ENCODE measurements at places on chromosomes 7 and 10.

- DNase-seq, result no peak
These were observed 129.5 kb downstream of the PTPRN2 start for GRCh38 chr7:158458096-158458495.

GRCh38 chr10:68202960-68203353 is 29.0 kb downstream of the ATOH7 start:
- DNase-seq, result no peak

DNA sequence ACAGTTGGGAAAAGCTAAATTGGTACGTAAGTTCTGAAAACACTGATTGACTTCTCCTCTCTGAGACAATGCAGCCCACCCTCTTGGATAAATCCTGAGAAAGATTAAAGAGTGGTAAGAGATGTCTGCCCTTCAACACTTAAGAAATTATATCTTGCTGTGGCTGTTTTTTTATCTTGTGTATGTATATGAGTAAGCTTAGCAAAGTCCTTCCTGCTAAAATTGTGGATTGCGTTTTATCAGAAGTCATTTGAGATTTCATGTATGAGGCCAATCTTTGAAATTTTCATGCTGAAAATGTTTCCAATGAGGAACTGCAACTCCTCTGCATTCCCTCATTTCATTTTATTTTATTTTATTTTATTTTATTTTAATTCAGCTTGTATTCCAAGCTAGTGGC is 106.2 kb upstream of the INHBA start:
- no peak for DNase-seq

GRCh38 chr10:119120413-119120867 is 16.5 kb downstream of the DENND10 start:
- DNase-seq, result no peak

DNA sequence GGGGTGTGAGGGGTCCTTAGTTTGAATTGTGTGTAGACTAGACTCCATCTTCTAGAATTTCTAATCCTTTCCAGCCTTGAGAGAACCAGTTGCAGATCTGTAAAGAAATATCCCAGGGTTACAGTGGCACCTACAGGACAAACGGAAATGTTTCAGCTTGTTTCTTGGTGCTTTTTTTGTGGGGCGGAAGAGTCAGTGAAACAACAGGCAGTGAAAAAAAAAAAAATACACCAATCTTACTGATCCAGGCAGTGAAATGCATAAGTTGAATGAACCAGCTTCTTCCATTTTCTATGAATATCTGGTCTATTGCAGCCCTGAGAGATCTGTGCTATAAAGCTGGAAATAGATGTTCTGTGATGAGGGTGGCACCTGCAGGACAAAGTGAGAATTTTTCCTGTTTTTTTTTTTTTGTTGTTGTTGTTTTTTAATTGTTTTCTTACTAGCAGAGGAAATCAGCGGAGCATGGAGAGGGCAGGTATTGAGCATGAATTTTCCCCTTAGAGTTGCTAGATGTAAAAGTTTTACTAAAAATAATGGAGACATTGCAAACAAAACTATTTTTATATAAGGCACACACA is 81.9 kb upstream of the DYNC1I1 start:
- DNase-seq, result peak; percentile 77

DNA sequence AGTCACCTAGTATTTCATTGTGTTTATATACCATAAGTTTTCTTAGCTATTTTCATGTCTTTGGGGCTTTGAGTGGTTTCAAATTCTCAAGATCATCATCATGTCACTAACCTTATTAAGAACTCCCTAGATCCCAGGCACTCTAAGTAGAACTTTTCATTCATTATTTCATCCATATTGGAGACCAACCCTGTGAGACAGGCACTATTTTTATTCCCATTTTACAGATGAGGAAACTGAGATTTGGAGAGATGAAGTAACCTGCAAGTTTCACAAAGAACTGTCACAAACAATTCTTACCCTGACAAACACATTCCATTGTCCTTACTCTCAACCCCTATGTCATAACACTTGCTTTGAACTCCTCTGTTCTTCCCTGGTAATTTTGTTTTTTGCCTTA is 13.8 kb upstream of the SND1 start:
- no peak for DNase-seq

DNA sequence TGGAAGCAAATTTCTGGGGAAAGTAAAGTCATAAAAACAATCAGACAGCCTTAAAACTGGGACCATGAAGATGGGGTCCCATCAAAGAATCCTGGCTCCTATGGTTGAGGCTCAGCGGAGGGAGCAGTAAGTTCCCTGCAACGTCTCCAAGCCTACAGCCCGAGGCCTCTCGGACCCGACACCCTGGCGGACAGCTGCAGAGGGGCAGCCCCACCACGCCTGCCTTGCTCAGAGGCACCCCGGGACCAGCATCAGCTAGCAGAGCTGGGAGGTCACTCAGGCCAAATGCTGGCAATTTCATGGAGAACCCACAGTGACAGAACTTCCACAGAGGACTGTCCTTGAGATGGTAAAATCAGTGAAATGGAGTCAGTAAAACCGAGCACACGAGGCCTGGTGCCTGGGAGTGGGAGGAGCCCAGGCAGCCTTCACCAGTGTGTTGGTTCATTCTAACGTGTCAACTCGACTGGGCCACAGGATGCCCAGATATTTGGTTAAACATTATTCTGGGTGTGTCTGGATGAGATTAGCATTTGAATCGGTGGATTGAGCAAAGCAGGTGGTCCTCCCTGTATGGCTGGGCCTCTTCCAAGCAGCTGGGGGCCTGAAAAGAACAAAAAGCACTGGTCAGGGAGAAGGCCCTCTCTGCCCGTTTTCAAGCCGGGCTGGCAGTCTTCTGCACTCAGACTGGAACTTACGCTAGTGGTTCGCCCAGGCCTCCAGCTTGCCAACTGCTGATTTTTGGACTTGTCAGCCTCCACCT is 96.2 kb upstream of the INSIG1 start:
- DNase-seq, result no peak

DNA sequence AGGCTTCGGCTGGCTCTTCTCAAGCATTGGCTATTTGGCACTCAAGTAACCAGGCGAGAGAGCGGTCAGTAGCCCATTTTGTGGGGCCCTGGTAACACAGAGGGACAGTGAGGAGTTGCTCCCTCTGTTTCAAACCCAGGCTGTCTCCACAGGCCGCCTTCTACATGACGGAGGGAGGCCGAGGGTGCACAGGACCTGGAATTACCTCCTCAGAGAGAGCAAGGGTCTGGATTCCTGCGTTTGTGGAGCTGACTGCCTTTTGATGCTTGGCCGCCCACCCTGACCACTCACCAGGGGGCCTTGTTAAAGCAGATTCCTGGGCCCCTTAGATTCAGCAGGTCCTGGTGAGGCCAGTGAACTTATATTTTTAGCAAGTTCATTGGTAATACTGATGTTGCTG is 12.3 kb downstream of the UPP1 start:
- no peak for DNase-seq

- DNase-seq, result no peak
These were observed 410.2 kb downstream of the AUTS2 start for GRCh38 chr7:70008466-70008865.

- no peak for DNase-seq
These were observed 19.4 kb upstream of the PDGFA start for GRCh38 chr7:538764-539685.

GRCh38 chr7:131016230-131016629 is 282.2 kb upstream of the KLF14 start:
- DNase-seq, result no peak

DNA sequence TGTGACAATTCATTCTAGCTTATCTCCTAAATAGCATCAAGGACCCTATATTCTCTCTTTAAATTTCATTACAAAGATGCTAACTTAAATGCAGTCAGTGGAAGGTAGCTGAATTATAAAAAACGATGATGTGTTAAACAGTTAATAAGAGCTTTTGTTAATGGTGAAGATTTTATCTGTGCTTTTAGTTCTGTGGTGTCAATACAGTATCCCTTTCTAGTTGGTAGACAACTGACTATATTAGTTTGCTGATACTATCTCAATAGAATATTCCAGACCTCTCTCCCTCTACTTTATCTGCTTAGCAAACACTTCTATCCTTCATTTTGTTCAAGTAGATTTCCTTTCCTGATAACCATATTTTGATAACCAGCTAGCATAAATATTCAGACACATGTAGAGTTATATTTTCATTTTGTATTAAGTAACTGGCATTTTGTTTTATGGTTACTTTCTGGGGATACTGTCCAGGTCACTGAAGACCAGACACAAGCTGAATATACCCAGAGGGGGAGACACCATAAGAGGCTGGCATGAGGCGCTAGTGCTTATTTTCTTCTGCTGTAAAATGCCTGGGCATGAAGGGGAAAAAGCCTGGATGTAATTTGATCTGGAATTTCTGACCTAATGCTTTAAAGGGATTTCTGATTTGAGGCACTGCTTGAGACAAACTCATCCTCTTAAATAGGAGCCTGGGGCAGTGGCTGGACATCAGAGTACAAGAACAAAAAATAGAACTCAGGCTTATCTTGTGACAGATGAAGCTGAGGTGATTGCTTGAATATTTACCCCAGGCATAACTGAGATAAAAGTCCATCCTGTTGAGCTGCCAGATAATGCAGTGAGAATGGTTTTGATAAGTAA is 197.5 kb downstream of the MALRD1 start:
- DNase-seq, result no peak

GRCh38 chr7:158816995-158817394 is 12.3 kb downstream of the ESYT2 start:
- DNase-seq, result no peak

DNA sequence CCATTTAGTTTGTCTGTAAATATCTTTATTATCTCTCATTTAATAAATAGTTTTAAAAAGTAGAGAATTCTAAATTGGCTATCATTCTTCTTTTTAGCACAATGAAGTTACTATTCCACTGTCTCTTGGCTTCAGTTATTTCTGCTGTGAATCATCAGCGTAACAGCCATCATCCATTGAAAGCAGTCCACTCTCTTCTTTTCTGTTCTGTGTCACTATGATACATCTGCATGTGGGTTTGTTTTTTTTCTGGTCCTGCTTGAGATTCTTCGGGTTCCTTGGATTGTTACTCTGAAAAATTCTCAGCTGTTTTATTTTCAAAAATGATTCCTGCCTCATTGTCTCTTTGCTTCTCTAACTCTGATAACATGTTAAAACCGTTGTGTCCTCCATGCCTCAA is 52.5 kb downstream of the CSGALNACT2 start:
- DNase-seq, result peak; percentile 75

- no peak for DNase-seq
These were observed 29.6 kb downstream of the LRRC27 start for GRCh38 chr10:132361581-132362101.

GRCh38 chr10:59037018-59037389 is 139.4 kb upstream of the PHYHIPL start:
- DNase-seq, result no peak

GRCh38 chr7:127239814-127240213 is 12.9 kb downstream of the GRM8 start:
- no peak for DNase-seq

- peak; percentile 96 for DNase-seq
These were observed 173.1 kb downstream of the PTPRN2 start for GRCh38 chr7:158414486-158414961.

- no peak for DNase-seq
These were observed 83.6 kb downstream of the CD36 start for GRCh38 chr7:80721883-80722615.

Data from pons (tissue), 1 donor.